NCI-H524 treated with DMSO at 0.1 percent for 48 hours (cell line): ENCODE measurements at places on chromosomes 7 and 10.

- peak; percentile 25 for DNase-seq
Observed at GRCh38 chr7:124784879-124785818, 19.6 kb upstream of the GPR37 start.

DNA sequence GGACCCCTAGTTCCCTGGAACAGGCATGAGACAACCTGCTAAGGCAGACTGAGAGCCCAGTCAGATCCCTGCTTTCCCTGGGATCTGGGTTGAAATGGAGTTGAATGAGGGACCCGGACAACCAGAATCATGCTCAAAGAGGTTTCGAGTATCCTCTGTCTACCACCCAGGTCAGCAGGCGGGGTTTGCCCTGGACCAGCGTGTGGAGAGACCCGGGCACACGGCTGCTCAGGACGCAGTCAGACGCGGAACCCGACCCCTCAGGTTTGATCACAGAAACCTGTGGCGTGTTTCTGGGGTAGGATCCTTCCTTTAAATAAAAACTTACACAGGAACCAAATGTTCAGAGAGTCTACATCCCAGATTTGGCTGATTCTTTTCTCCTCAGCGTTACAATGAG is 330.6 kb downstream of the PTPRN2 start:
- no peak for DNase-seq

GRCh38 chr10:58094985-58095718 is 172.5 kb downstream of the IPMK start:
- no peak for DNase-seq

- DNase-seq, result peak; percentile 35
Observed at GRCh38 chr10:5412277-5412941, at the start of gene NET1. NET1 (plus strand) TSS chr10:5412557; CDS start chr10:5412693, 136 bp downstream.

DNA sequence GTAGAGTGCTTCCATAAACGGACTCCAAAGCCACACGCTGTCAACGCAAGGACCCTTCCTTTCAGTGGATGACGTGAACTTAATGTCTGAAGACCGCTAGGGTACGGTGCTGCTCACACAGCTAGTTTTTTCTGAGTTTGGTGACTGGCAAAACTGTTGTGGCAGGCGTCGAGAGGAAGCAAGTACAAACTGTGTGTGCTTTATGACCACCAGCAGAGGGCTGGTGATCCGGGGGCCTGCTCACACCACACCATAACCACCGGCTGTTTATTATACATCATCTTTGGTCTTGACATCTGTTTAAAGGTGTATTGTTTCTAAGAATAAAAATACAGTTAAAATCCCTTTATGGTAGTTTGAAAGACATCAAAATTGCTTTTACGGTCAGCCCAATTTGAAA is 37.1 kb upstream of the ATP6V0A4 start:
- DNase-seq, result no peak

- no peak for DNase-seq
Observed at GRCh38 chr7:149819141-149819960, 18.8 kb upstream of the ZNF862 start.

- no peak for DNase-seq
Observed at GRCh38 chr10:94108200-94108599, 114.5 kb downstream of the PLCE1 start.

- DNase-seq, result no peak
Observed at GRCh38 chr10:34966451-34966850, 123.7 kb downstream of the CUL2 start.

GRCh38 chr10:29443745-29444523 is 155.1 kb downstream of the LYZL1 start:
- no peak for DNase-seq

DNA sequence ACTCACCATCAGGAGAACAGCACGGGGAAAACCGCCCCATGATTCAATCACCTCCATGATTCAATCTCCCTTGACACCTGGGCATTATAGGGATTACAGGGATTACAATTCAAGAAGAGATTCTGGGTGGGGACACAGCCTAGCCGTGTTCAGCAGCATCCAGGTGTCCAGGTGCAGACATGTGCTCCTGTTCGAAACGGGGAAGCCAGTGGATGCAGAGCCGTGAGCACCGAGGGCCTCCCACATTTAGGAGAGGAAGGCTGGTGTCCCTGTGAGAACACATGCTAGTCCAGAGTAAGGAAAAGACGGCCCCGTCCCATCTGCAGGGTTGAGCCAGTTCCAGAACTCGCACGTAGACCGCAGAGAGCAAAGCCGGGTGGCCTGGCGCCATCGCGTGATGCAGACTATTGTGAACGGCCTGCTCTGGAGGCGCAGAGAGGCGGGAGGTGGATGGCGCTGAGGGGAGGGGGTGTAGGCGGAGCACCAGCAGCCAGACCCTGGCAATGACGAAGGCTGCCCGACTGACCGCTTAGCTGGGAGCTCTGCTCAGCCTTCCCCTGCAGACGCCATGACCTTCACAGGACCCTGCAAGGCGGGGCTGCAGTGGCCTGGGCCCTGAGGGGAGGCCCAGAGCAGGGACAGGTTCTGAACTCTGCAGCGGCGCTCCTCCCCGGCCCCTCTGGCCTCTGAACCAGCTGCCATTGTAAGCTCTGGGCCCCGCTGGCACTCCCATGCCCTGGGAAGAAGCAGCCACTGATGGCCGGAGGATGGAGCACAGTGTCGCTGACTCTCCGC is 141.6 kb upstream of the TCERG1L start:
- no peak for DNase-seq

DNA sequence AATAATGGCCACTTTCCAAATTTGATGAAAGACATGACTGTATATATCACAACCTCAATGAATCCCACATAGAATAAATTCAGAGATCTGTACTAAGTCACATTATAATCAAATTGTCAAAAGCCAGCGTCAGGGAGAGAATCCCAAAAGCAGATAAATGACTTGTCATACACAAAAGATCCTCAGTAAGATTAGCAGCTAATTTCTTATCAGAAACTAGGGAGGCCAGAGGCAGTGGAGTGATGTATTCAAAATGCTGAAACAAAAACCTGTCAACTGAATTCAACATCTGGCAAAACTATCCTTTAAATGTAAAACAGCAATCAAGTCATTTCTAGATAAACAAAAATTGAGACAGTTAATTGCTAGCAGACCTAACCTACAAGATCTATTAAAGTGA is 11.6 kb upstream of the ARHGAP22 start:
- DNase-seq, result no peak

- DNase-seq, result no peak
Observed at GRCh38 chr7:104857458-104858425, 156.3 kb upstream of the KMT2E start.

GRCh38 chr7:71604818-71605414 is 473.0 kb downstream of the GALNT17 start:
- no peak for DNase-seq

DNA sequence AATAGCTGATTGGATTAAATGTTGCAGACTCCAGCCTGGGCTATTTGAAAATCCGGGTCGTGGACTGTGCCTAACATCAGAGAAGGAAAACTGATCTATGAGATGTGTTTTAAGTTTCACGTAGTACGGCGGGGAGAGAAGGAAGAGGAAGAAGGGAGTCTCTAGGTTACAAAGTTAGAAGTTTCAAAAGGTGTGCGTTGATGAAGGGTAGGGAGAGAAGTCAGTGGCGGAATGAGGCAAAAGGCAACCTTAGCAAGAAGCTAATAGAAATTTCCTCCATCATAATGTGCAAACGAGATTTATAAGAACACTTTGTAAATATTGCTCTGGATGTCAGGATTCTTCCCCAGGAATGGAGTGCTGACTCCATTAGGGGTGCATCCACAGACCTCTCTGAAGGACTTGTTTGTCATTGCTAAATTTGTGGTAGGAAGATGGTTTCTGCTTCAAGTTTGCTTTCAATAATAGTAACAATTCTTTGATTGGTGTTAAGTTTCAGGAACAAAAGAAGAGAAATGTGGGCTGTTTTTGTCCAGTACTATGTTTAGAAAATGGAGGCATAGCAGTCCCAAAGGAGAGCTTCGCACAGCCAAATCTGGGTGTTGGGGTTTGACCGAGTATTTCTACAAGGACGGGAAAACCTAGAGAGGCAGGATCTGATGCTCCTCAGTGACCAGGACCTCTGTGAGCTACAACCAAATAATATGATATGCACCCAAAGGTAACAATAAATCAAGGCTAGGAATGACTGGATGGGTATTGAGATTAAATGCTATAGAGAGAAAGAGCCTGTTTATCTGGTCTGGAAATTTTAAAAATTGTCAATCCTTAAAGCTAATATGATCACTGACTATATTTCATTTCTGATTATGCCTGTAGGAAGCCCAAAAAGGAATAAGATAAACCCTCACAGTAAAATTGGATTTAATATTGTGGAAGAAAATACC is 8.2 kb downstream of the TWIST1 start:
- DNase-seq, result no peak

- no peak for DNase-seq
Observed at GRCh38 chr7:43904533-43905208, 1.7 kb downstream of the URGCP start.
